ENCODE measurements at places on chromosomes 2 and 18.

DNA sequence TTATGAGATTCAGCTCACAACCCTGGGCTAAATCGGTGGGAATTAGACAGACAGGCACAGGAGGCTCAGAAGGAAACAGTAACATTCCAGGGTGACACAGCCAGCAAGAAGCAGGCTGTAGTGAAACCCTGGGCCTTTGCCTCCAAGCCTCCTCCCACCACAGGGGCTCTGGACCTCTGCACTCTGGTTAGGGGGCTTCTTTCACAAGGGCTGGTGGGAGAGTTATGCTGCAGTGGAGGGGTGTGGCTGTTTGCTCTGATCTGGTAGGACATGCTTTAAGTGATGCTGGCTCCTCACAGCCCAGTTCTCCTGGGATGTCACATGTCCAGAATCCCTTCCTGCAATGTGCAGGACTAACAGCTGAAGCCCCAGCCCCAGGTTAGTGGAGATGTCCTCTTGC lies 109.9 kb downstream of the TGFA start:
- no peak for DNase-seq

GRCh38 chr18:63819786-63820185 lies 44.6 kb downstream of the SERPINB7 start:
- no peak for DNase-seq

GRCh38 chr2:186365406-186365805 lies 120.7 kb upstream of the ZC3H15 start:
- no peak for DNase-seq

GRCh38 chr2:39394516-39394961 lies 42.5 kb downstream of the MAP4K3 start:
- no peak for DNase-seq

GRCh38 chr2:233053928-233054784 lies 6.0 kb upstream of the INPP5D start:
- DNase-seq: no peak

DNA sequence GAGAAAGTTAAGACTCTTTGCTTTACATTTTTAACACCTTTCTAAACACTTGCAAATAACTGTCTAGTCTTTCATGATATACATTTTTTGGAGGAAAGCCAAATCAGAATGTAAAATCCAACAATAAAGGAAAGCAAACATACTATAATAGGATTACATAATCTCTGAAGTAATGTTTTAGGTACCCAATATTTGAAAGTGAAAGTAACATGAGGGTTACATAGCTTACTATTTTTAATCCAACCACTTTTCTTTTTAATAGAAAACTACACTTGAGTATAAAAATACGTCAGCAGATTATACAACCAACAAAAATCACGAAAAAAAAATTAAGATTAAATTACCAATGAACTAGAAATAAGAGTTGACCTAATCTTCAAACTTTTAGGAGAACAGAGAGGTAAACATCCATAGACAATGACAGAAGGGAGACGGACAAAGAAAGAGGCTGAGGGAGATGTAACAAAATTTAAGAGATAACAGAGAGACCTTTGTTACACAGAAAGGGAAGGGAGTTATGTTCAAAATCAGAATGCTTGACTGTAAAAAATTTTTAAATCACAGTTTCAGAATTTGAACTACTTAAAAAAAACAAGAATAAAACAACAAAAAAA lies 150.0 kb downstream of the IKZF2 start:
- no peak for DNase-seq

DNA sequence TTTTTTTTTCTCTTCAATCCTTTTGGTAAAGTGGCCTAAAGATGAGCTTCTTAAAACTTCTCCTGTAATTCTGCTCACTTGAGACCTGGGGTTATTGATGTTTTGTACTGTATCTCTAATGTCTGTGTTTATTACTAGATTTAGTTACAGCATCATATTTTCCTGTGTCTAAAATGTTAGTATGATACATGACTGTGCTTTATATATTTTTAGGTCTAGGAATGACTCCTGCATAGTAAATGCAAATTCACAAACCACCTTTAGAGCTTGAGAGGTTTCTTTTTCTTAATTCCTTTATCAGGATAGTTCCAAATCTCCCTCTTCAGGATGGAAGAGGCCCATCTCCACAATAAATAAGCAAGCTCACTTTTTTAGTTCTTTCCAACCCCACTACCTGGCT lies 197.6 kb downstream of the SETBP1 start:
- no peak for DNase-seq

- DNase-seq: no peak
Observed at GRCh38 chr18:79402209-79402576, 6.5 kb downstream of the NFATC1 start.

DNA sequence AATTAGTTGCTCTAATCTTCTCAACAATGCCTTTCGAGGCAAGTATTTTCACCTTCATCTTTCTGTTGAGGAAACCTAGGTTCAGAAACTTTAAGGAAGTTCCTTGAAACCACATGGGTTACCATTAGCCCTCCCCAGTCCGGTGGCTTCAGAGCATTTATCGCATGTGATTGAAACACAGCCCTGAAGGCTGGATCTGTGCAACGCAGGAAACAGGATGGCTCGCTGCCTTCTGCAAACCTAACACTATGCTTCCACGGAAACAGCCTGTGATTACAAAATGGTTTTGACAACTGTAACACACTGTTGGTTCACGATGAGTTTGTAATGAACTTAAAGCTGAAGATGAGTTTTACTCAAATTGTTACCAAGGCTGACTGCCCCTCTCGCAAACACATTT lies 68.5 kb downstream of the EPB41L3 start:
- no peak for DNase-seq

- peak; percentile 58 for DNase-seq
Observed at GRCh38 chr2:98438190-98439133, 6.2 kb upstream of the INPP4A start.

- DNase-seq: no peak
Observed at GRCh38 chr2:145985517-145985916, 1465.6 kb upstream of the ZEB2 start.

Data from GM12864 (cell line).